ENCODE measurements at places on chromosomes 16 and 17. TPM values are rescaled to one million over a fixed set of nuclear protein-coding genes. Genes with fewer than 3 reads are reported as not detected.

DNA sequence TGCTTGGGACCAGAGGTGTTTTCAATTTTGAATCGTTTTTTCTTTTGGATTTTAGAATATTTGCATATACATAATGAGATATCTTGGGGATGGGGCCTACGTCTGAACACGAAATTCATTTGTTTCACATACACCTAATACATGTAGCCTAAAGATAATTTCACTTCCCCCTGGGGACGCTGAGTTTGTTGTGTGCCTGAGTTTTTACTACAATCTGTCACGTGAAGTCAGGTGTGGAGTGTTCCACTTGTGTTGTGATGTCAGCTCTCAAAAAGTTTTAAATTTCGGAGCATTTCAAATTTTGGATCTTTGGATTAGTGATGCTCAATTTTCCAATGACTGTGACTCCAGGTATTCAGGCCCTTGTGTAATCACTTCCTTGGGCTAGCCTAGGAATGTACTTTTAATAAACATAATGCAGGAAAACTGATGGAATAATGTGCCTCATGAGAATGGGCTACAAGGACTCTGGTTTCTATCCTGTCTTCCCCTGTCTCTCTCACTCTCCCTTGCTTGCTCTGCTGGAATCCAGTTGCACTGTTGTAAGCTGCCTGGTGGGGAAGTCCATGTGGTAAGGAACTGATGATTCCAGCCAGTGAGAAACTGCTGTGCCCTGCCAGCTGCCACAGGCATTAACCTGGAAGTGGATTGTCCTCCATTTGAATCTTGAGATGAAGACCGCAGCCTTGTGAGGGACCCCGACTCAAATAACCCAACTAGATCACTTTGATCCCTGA lies 403.8 kb downstream of the SHISA9 start:
- DNase-seq, result no peak

DNA sequence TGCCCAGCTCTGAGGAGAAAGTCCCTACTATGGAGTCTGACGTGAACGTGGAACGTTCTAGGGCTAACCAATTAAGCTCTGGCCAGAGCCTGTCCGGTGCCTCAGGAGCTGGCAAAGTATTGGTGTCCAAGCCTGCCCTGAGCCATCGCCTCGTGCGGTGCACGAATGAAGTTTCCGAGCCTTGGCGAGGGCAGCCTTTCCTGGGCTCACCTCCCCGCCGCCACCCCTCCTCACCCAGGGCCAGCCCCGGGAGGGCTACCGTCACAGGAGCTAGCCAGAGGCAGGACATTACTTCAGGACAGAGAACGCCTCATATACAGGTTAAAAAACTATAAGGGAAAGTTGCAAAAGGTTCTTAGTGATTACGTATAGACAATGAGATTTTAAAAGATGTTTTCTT lies 23.6 kb upstream of the TRAP1 start:
- peak; percentile 43 for DNase-seq

- peak; percentile 91 for DNase-seq
Observed at GRCh38 chr17:42683407-42684034, 1.2 kb downstream of the CNTNAP1 start.

DNA sequence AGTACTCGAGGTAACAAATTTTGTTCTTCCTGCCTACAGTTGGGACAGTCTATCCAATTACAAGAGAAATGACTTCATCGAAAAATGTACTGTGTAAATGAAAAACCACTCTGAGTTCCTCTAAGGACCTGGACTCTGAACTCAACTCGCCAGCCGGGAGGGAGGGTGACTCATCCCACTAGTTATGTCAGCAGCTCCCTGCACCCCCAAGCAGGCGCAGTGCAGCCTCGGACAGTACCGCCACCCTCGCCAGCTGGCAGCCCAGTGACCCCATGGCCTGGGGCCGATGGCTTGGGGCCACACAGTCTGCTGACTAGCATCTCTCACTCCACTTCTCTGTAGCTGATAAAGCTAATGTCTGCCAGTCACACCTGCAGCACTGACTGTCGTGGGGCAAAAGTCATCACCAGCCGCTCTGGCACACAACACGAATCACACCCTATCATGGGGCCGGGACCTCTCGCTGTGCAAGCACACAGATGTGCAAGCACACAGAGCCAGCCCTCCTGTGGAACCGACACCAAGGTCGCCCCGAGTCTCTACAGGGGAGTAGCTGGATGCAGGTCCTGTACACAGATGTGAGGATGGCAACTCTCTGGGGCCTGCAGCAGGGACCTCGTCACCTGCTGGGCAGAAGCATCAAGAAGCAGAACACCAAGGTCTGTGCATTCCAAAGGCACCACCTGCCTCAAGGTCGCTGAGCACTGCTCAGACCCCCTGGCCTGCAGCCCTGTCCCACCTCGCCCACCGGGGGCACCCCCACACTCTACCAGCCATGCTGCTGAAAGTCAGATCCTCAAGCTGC lies 5.7 kb downstream of the CSNK1D start:
- DNase-seq, result peak; percentile 98

- no peak for DNase-seq
Observed at GRCh38 chr16:89921131-89921701, 1.9 kb upstream of the TUBB3 start.

DNA sequence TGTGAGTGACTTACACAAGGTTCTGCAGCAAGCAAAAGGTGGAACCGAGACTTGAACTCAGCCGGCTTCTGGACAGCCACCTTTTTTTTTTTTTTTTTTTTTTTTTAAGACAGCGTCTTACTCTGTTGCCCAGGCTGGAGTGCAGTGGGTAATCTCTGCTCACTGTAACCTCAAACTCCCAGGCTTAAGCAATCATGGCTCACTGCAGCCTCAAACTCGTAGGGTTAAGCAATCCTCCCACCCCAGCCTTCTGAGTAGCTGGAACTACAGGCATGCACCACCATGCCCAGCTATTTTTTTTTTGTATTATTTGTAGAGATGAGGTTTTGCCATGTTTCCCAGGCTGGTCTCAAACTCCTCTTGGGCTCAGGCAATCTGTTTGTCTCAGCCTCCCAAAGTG lies 55.2 kb upstream of the GOT2 start:
- DNase-seq, result no peak

GRCh38 chr17:56913353-56913866 lies 439 bp downstream of the TRIM25 start:
- DNase-seq, result peak; percentile 68

DNA sequence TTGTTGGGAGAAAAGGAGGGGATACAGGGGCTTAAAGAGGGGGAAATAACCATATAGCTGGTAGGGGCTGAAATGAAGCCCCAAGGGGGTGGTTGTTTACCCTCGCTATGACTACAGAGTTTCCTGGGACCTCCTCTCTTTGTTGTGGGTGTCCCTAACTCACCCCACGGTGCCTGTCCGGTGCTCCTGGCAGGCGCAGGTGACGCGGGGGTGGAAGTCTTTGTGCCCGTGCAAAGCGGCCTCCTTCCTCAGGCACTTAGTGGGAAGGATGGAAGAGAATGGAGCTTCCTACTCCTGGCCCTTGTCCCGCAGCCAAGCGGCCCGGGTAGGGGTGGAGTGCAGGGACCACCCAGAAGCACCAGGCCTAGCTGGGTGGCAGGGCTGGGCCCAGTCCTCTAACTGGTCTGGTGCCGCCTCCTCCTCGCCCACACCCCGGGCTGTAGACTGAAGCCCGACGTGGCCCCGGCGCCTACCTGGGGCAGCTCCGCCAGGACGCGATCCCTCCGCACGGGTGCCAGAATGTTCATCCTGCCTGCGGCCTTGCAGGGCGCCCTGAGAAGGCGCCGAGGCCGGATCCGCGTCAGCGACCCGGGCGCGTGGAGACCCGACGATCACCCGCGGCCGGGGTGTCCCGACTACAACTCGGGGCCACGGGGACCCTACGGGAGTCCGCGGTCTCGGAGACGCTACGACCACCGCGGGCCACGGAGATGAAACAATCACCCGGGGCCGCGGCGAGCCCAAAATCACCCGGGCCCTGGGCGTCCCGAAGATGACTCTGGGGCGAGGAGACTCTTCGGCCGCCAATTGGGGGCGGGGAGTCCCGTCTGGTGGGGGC lies 709 bp downstream of the RAB34 start:
- DNase-seq, result peak; percentile 82

- DNase-seq, result no peak
Observed at GRCh38 chr16:8622315-8622656, 788 bp downstream of the METTL22 start.

DNA sequence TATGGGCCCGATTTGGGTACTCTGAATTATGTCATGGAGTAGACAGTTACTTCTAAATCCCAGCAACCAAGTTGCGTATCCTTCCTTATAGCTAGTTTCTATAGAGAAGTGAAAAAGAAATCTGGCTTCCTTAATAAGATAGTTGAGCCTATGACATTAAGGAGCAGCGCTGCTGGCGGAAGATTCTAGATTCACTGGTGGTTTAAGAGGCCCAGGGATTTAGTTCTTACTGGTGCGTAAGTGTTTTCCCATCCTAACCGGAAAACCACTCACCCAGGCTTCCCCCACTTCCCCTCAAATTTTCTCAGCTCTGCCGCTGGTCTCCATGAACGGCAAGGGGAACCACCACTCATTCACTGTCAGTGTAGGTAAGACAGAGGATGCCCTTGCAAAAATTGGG lies 230.4 kb downstream of the CPPED1 start:
- peak; percentile 35 for DNase-seq

DNA sequence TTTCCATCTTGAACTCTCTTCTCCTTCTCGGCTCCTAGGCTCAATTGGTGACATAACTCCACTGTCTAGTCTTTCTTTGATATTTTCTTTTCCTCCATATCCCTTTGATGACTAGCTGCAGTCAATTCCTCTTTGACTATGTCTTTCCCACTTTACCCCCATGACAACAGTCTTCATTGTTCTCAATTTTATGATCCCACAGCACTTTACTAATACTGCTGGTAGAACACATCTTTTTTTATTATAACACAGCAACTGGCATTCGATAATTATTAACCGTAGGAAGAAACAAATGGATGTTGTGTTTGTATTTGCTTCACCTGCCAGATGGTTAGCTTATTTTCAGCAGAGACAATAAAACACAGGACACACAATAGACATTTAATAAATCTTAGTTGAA lies 1.3 kb downstream of the KRTAP3-3 start:
- no peak for DNase-seq

TM4SF5 gene
- not detected for total RNA-seq

PRSS22 gene
- not detected for total RNA-seq

SGSM2 gene
- total RNA-seq, result 52.8 TPM

KRTAP4-11 gene
- total RNA-seq, result not detected
